ENCODE measurements at places on chromosomes 7 and 10. TPM values are rescaled to one million over a fixed set of nuclear protein-coding genes. Genes with fewer than 3 reads are reported as not detected.

DNA sequence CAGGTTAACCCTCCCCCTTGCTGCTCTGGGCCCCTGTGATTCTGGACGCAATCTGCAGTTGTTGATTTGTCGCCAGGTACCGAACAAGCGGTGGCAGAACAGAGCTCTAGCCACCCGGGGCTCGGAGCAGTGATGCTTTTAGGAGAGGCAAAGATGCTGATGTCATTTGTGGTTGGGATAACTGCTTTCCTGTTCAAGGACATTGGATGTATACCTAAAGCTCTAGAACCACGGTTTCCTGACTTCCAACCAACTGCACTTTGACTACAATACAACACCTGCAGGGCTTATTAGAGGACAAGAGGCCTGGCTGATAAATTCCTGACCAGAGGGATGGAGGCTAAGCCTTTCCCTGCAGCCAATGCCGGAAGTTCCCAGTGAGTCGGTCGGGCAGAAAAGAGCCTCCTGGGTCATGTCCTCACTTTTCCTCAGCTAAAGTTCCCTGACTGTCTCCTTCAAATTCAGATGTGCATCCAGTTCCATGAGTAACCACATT lies 6.5 kb upstream of the RBM20 start:
- H3K4me1 ChIP-seq: peaks cover 14% of the 10 kb centered on the region
- no peak for DNase-seq
- H3K36me3 ChIP-seq: no peaks in the 10 kb centered on the region
- peaks cover 17% of the 10 kb centered on the region for H3K27me3 ChIP-seq
- H3K27ac ChIP-seq: no peak overlapping the region

GRCh38 chr7:119596651-119597050 lies 676.3 kb upstream of the KCND2 start:
- no peak overlapping the region for H3K4me3 ChIP-seq
- DNase-seq: no peak
- H3K36me3 ChIP-seq: no peaks in the 10 kb centered on the region

DNA sequence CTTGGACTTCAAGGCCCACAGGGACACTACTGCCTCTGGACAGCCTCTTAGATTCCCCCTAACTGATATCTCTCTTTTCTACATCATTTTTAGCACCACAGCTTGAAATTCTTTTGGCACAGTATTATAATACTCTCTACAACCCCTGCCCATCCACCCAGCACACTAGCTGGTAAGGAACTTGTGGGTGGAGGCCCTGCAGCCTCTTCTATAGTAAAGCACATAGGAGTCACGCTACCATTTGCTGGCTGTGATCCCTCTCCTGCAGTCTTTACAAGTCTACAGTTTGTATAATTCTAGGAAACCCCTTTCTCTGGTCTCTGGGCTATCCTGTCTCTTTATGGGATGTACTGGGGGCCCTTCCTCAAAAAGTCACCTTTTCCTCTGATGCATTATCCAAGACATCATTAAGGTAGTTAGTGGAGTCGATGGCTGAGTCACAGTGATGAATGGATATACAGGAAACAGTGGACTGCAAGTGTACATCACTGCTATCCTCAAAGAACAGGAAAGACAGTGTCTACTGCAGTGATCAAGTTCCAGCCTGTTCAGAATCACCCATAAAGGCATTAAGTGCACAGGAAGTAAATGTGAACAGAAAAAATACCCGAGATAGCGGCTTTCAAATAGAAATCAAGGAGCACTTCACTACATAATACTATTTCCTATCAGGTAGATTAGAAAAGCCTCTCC lies 54.4 kb downstream of the STK17A start:
- H3K36me3 ChIP-seq: peaks cover 67% of the 10 kb centered on the region
- peak overlapping the region; percentile 81 for H3K27ac ChIP-seq
- peaks cover 73% of the 10 kb centered on the region for H3K4me1 ChIP-seq
- DNase-seq: no peak
- no peak overlapping the region for H3K4me3 ChIP-seq

GRCh38 chr7:3082386-3082785 lies 38.7 kb upstream of the CARD11 start:
- H3K36me3 ChIP-seq: no peaks in the 10 kb centered on the region
- H3K4me1 ChIP-seq: no peaks in the 10 kb centered on the region
- H3K27me3 ChIP-seq: no peaks in the 10 kb centered on the region
- DNase-seq: no peak
- no peak overlapping the region for H3K4me3 ChIP-seq

- H3K36me3 ChIP-seq: peaks cover 10% of the 10 kb centered on the region
- no peaks in the 10 kb centered on the region for H3K27me3 ChIP-seq
- no peak overlapping the region for H3K4me3 ChIP-seq
- H3K4me1 ChIP-seq: peaks cover 19% of the 10 kb centered on the region
- H3K27ac ChIP-seq: no peak overlapping the region
- no peak for DNase-seq
Observed at GRCh38 chr10:7282457-7282856, 128.4 kb downstream of the SFMBT2 start.

DNA sequence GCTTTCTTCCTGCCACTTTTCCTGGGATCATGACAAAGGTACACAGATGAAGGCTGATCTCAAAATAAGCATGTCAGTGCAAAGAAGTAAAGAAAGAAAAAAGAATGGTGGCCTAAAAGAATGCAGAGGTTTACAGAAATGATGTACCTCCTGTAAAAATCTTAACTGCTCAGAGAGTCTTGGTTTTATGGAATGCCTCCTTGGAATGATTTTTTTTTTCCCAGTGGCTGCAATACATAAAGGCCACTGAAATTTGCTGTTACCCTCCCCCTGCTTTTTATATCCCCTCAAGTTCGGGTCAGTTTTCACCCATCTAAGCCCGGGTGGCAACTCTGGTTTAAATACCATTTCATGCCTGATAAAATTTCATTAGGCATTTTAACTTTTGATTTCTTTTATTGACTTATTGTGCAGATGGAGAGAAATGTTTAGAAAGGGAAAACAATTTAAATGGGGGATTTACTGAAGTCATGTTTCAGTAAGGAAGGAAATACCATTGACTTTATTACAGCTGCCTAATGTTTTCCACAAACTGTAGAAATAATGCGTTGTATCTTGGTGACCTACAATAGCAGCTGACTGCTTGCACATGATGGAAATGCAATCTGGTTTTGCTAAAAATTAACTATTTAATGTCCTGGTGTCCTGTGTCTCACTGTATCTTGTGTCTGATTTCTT lies 102.5 kb downstream of the SAMD9 start:
- H3K4me3 ChIP-seq: no peak overlapping the region
- H3K36me3 ChIP-seq: no peaks in the 10 kb centered on the region

DNA sequence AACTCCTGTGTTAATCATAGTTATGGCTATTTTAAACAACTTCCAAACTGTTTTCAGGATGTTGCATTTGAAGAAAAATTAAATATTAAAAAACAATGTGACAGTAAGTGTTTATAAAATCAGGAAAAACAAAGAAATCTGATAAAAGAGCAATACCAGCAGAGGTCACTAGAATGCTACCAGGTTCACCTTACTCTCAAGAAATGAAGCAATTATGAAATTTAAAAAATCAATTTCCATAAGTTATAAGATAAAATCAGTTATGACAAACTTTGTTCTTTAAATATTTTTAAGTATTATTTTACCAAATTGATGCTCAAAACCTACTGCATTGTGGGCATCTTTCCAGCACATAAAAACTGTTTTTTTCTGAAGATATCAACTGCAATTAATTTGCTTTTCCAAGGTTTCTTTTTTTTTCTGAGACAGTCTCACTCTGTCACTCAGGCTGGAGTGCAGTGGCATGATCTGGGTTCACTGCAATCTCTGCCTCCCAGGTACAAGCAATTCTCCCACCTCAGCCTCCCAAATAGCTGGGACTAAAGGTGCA lies 50.7 kb upstream of the RHEB start:
- H3K4me1 ChIP-seq: no peaks in the 10 kb centered on the region
- no peak overlapping the region for H3K27ac ChIP-seq
- peaks cover 2% of the 10 kb centered on the region for H3K36me3 ChIP-seq
- no peak overlapping the region for H3K4me3 ChIP-seq
- H3K27me3 ChIP-seq: no peaks in the 10 kb centered on the region

DNA sequence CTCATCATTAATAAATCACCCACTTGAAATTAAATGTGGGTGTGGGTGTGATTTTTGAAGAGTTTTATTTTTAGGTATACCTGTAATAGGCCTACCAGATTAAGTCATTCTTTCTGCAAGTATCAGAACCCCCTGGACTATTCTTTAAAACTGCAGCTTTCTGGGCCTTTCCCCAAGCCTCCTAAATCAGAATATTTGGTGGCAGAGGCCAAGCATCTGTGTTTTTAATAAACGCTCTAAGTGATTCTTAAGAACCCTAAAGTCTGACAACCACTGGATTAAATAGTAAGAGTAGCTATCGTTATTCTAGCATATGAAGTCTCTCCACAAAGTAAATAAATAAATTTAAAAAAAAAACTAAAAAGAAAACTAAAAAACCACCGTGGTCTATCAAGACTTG lies 703.0 kb upstream of the NRP1 start:
- no peaks in the 10 kb centered on the region for H3K27me3 ChIP-seq
- no peaks in the 10 kb centered on the region for H3K4me1 ChIP-seq
- H3K36me3 ChIP-seq: no peaks in the 10 kb centered on the region
- no peak for DNase-seq
- no peak overlapping the region for H3K4me3 ChIP-seq
- no peak overlapping the region for H3K27ac ChIP-seq

DNA sequence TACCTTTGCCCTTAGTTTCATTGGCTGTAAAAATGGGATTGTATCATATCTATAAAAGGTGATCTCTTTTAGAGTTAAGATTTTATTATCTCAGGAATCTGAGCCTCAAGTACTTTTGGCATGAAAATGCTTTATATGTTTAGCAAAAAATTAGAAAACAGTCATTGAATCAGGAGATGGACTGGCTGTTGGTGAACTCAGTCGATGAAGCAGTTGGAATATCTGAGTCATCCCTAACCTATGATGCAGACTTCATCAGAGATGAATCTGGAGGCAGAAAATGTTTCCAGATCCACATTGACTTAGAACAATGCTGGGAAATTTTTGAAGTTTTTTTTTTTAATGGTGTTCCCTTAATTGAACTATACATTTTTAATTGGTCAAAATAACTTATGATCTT lies 228.5 kb downstream of the SLC25A13 start:
- H3K36me3 ChIP-seq: no peaks in the 10 kb centered on the region
- no peak for DNase-seq
- no peaks in the 10 kb centered on the region for H3K4me1 ChIP-seq
- H3K4me3 ChIP-seq: no peak overlapping the region
- H3K27ac ChIP-seq: no peak overlapping the region

- no peak overlapping the region for H3K27ac ChIP-seq
- H3K36me3 ChIP-seq: no peaks in the 10 kb centered on the region
- DNase-seq: no peak
- no peak overlapping the region for H3K4me3 ChIP-seq
- H3K4me1 ChIP-seq: no peaks in the 10 kb centered on the region
Observed at GRCh38 chr10:69749178-69750010, 52.3 kb upstream of the COL13A1 start.

DNA sequence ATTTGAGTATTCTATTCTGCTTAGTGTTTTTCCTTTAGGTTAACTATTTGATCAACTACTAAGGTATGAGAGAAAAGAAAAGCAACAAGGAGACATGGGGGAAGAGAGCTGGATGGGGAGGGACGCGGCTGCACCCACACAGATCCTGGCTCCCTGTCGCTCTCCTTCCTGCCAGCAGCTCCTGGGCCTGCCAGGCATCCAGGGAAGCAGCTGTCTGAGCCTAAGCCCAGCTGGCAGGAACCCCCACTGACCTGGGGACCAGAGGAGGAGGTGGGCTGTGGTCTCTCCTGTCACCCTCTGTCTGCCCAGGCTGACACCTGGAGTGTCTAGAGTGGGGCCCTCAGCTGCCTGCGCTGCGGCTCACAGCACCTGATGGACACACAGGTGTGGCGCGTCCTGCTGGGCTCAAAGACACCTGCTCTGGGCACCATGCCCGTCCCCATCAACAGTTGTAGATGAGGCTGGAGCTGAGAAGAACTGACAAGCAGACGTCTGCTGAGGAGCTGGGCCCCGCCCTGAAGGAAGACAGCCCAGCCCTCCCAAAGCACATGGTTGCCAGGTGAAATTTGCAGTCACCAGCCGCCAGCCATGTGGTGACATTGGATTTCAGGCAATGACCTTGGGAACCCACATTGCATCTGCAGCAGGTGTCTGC lies 207.9 kb downstream of the PLXNA4 start:
- no peak overlapping the region for H3K4me3 ChIP-seq
- H3K27me3 ChIP-seq: peaks cover 13% of the 10 kb centered on the region
- H3K4me1 ChIP-seq: no peaks in the 10 kb centered on the region
- no peak overlapping the region for H3K27ac ChIP-seq
- no peaks in the 10 kb centered on the region for H3K36me3 ChIP-seq

The PIP gene
- total RNA-seq: not detected

The CCL24 gene
- total RNA-seq: not detected

The SPAG6 gene
- not detected for total RNA-seq

The AS3MT gene
- 0.85 TPM for total RNA-seq

The STAG3 gene
- 20.8 TPM for total RNA-seq

The ACTR3C gene
- total RNA-seq: 8.0 TPM

Measured in activated CD4-positive, alpha-beta memory T cell treated with anti-CD3 and anti-CD28 coated beads for 36 hours (primary cell).